ENCODE measurements at places on chromosomes 3 and 15.

DNA sequence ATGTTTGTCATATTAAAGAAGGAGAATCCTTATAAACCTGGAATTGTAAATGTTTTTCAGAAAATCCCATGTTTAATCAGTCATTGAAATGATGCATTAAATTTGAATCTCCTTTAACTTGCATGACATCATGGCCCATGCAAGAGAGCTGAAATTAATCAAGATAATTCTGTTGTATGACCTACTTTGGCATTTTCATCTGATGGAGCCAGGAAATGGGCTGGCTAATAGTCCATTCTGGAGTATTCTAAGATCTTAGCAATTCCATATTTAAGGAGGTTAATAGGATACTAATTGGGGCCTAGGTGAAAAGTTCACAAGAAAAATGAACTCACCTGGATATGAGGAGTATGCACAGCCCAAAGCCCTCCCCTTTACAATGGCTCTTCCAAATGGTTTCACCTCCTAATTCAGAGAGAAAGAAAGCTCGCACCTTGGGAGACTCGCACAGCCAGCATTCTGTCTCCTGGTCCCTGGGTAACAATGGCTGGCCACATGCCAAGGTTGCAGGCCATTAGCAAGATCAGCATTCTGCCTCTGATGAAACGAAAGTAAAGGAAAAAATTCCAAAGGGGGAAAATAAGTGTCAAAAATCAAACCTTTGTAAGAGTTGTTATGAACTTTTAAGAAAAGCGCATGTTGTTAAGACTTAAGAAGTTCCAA, 786.4 kb downstream of the MCTP2 start:
- DNase-seq, result no peak

DNA sequence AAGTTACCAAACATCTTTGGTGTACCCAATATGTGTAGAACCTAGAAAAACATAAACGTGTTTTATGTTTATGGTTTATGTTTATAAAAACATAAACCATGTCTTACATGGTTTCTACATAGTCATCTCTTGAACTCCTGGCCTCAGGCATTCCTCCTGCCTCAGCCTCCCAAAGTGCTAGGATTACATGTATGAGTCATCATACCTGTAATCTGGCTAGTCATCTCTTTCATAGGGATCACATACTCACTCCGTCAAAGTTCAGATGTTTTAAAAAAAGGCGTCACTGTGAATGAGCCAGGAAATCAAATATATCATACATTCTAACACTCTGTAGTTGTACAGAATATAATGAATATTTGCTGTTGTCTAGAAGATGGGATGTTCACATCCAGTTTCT, 178.6 kb downstream of the CPNE4 start:
- DNase-seq, result no peak

DNA sequence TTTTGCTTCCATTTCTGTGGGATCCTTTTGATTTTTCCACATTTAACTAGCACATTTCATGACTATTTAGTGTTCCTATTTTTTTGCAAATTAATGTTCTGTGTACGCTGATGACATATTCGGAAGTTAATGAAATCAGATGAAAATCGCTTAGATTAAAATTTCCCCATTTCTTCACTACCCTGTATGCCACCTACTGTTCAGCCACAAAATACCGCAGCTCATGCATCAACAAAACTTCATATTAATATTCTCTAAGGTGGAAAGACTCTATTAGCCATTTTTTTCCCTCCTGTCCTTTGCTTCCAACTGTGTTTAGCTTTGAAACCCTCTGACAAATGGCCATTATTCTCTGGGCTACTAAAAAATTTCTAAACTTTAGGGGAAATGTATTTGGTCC, 300.6 kb downstream of the MECOM start:
- no peak for DNase-seq

GRCh38 chr15:80749589-80749988, 29.6 kb upstream of the CEMIP start:
- DNase-seq, result no peak

- DNase-seq, result peak; percentile 74
Observed at GRCh38 chr15:58931987-58932588, 1.4 kb downstream of the SLTM start.

DNA sequence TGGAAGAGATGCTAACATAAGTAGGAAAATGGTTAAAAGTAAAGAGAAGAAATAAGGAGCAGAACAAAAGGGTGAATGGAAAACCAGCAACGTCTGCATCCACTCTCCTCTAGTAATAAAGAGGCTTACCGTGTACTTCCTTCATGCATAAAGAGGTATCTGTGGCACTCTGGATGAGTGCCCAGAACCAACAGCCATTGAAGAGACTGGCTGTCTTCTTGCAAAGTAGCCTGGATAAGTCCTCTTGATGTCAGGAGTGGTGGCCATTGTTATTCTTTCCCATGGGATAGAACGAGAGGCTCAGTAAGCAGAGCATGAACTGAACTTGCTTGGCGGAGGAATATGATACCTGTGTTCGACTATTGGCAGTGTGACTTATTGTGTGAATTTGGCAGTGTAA, 186.2 kb upstream of the RASGRP1 start:
- no peak for DNase-seq

GRCh38 chr3:53160061-53160659, 849 bp upstream of the PRKCD start:
- DNase-seq, result no peak

DNA sequence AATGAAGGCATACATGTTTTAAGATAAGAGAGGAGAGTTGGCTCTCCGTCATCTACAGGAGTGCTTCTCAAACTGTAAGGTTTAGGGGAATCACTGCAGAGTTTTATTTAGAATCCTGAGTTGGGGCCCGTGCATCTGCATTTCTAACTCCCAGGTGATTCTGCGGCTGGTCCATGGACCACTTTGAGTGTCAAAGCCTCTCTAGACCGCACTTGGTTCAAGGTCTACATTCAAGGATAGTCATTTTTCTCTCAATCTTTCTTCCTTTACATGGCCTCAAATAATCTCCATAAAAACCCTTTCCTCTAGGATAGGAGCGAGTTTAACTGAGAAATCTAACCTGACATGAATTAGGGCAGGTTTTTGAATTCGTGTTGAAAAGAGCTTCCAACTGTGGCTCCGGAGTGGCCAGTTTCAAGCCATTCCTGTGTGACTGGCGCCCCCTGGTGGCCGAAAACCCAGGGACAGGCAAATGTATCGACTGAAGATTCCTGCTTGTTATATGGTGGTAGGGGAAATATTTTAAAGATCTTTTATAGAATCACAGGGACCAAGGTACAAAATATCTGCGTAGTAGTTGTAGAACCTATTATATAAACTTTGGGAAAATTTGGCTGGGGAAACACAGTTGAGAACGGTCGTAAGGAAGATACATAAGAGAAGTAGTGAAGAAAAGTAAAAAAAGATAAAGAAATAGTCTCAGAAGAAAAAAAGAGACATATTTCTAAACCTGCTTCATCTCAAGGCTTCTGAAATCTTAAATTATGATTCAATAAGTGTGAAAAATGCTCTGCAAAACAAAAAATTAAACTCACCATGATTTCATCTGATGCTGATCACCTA, 11.9 kb downstream of the GABRR3 start:
- DNase-seq, result peak; percentile 92

DNA sequence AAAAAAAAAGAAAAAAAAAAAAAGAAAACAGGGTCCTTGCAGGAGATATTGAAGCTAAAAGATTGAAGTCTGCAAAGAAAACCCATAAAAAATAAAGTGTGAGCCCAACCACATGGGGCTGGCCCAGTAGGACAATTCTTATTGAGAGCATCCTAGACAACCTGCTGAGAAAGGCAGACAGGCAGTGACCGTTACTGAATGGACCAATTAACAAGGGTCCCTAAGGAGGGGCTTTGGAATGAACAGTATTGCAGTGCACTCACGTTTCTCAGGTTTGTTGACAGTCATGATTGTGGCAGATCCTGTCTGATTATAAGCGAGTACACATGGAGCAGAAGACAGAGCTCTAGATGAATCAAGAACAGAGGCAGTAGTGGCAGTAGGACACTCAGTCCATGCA, 168.6 kb downstream of the LSAMP start:
- DNase-seq, result no peak

DNA sequence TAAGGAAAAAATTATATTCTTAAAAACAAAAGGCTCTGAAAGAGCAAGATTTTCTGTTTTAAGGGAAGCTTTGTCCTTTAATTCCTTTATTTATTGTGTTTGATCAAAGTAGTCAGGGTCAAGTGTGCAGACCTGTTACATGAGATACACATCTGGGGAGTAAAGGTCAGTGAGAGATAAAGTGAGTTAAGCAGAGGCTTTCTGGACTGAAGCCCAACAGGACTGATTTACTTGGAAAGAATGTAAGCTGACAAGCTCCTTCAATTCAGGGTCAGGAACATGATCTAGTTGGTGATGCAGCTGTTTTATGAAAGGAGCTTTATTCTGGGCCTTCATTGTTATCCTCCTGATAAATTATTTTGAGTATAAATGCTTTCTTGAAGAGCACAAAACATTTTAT, 20.7 kb upstream of the OTOL1 start:
- DNase-seq, result no peak

- no peak for DNase-seq
Observed at GRCh38 chr3:56076746-56077145, 391.5 kb downstream of the ERC2 start.

- no peak for DNase-seq
Observed at GRCh38 chr3:60301142-60301541, 950.1 kb downstream of the FHIT start.

GRCh38 chr3:40179016-40179415, 130.5 kb upstream of the EIF1B start:
- peak; percentile 47 for DNase-seq

DNA sequence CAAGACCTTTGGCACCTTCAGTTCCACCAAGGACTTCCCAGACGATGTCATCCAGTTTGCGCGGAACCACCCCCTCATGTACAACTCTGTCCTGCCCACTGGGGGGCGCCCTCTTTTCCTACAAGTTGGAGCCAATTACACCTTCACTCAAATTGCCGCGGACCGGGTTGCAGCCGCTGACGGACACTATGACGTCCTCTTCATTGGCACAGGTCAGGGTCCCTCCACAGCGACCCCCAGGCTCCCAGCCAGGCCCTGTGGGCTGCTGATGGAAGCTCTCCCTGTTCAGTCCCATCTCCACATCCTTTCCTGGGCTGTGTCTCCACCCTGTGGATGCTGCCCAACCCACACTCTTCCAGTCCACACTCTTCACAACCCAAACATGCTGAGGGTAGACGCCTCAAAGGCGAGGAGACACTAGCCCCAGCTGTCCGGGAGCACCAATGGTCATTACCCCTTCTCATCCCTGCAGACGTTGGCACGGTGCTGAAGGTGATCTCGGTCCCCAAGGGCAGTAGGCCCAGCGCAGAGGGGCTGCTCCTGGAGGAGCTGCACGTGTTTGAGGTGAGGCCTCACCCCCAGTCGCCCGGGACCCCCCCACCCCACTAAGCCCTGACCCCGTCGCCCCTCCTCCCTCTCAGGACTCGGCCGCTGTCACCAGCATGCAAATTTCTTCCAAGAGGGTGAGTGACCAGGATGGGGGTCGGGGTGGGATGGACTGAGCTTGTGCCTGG, 4.3 kb upstream of the LSMEM2 start:
- DNase-seq, result peak; percentile 49

GRCh38 chr3:131067983-131068382, 41.3 kb downstream of the NEK11 start:
- DNase-seq, result no peak

DNA sequence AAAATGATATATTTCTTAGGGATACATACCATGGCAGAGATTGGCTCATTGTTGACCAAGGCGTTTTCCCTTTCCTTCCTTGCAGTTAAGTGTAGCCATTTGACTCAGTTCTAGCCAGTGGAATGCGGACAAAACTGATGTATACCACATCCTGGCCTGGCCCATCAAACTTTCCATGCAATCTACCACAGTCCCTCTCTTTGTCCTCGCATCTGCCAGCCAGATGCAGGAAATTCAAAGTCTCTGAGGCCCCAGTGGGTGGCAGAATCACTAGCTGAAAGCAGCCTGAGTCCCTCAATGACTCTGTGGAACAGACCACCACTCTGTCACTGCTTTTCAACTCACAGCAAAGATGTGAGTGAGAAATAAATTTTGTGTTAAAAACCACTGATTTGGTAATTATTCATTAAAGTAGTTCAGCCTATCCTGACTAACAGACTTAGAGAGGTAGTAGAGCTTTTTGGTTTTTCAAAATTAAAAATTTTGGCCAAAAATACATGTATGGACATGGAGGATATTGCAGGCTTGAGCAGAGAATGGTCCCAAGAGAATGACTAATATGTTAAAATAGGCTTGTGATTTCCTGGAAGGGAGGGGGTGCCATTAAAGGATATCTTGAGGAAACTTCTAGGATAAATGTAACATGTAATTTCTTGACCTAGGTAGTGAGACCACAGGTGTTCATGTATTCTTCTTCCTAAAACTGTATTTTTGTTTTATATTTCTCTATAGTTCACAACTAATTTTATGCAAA, 10.9 kb downstream of the LRRFIP2 start:
- no peak for DNase-seq

GRCh38 chr3:140244893-140245292, 309.9 kb downstream of the CLSTN2 start:
- DNase-seq, result no peak

DNA sequence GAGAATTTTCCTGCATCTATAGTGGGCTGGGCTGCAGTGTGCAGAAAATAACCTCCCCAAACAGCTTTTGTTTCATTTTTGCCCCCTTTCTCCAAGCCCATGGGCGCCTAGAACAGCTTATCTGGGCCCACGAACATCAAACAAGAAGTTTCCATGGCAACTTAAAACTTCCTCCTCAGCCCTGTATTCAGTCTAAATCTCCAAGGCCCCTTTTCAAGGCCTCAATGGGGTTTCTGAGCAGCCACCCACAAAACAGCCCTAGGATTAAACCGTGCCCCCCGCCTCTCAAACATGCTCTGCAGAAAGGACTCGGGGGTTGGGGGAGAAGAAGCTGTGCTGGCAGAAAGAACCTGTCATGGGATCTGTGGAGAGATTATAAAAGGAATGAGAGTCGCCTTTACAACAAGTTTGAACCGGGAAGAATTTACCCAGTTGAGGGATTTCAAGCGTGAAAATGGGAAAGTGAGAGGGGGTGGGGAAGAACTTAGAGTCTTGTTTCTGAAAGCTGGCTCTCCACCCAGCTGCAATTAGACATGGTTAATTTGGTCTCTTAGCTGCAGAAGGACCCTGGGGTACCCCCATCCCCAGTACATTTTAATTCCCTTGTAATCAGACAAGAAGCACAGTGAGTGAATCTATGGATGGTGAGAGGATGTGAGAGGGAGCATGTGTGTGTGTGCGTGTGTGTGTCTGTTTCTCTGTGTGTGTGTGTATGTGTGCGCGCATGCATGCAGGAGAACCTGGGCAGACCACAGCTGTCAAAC, 4.3 kb upstream of the FAM107A start:
- DNase-seq, result no peak

DNA sequence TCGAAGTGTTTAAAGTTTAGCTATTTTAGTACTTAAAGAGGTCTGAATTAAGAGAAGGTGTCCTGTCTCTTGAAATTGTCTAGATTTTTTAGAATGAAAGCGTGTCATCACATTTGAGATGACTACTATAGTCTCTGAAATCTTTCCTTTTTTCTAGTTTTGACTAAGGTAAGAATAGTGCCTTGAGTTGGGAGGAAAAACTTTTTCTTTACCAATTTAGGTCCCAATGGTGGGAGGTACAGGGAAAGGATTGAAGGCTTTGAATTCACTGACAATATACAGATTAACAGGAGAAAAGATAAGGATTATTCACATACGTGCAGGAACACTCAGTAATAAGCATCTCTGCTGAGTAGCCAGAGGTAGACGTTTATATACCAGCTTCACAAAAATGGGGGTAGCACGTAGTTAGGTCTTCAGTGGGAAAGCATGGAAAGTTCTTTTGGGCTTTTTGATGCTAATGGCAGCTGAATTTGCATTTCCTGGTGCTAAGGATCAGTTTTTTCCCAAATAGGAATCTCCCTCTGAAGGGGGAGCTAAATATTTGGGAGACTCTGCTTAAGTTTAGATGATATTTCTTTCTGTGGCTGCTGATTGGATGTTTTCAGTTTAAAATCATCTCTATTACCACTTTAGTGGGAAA, 88.1 kb downstream of the VPS8 start:
- DNase-seq, result no peak
